Fibroblast of lung (primary cell): ENCODE measurements at places on chromosomes 6 and 20. TPM values are rescaled to one million over a fixed set of nuclear protein-coding genes. Genes with fewer than 3 reads are reported as not detected.

Gene MYCT1
- under 0.01 TPM in 1 of 2 replicates, not detected in the other for total RNA-seq

Gene DLK2
- under 0.01 and 0.17 TPM in 2 replicates for total RNA-seq

Gene MDFI
- total RNA-seq: 0.17 and 3.3 TPM in 2 replicates

- DNase-seq: no peak
These were observed 32.1 kb downstream of the C20orf173 start for GRCh38 chr20:35497320-35497719.

DNA sequence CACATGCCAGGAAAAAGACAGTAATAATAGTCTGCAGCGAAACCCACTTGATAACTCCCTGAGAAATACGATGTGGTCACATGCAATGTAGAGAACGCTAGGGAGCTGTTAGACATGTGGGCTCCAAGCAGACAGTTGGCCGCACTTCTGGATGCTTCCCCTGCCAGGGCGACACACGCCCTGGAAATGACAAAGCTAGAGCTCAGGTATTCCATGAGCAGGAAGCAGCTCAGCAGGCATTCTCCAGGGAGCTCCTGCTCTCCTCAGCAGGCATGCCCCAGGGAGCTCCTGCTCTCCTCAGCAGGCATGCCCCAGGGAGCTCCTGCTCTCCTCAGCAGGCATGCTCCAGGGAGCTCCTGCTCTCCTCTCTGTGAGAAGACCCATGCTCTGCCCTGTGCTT is 52.4 kb upstream of the NXT1 start:
- no peak for DNase-seq

DNA sequence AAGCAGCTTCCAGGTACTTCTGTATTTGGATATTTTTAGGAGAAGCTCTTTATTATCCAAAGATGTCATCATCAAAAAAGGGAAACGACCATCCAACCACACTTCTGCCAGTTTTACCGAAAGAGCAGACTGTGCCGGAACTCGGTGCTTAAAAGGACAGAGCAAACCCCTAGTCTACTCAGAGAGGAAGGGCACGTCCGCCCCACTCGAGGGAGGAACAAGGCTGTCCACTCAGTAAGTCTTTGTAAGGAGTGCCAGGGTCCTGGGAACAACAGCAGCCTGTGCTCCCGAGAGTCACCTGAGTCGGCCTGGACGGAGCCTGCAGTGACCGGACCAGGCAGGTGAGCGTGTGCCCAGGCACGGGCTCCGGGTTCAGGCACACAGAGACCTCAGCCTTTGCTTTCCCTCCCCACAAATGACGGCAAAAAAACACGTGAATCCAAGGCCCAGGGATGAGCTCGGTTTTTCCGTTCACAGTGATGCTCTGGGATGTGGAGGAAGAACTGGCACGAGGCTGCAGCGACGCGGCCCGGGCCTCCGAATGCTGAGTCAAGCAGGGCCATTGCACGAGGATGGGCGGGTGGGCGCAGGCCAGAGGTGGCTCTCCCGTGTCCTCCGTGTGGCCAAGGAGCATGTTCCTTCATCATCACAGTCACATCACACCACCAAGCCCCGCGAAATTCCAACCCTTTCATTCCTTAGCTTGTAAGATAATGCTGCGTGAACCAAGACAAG is 17.4 kb upstream of the SLCO4A1 start:
- no peak for DNase-seq

Gene MAP1LC3A
- 21.8 and 30.4 TPM in 2 replicates for total RNA-seq

Gene HLA-DMB
- total RNA-seq: 0.51 and 0.83 TPM in 2 replicates

Gene NHLRC1
- 3.1 and 3.5 TPM in 2 replicates for total RNA-seq

Gene GJA10
- total RNA-seq: not detected in 2 replicates

DNA sequence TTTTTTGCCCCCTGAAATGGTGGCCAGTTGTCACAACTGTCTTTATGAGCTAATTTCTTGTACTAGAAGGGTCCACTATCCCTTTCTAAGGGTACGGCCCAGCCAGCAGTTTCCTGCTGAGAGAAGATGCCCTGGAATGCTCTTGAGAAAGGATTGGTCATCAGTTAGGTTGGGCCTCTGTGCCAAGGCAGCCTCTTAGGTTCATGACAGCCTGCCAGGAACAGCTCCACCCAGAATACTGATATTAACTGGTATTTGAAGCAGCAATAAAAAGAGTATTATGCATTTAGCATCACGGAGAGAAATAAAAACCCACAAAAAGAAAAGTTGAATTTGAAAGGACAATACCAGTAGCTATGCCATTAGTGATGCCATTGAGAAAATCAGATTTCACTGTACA is 9.0 kb upstream of the HINT3 start:
- peak; percentile 74 for DNase-seq

DNA sequence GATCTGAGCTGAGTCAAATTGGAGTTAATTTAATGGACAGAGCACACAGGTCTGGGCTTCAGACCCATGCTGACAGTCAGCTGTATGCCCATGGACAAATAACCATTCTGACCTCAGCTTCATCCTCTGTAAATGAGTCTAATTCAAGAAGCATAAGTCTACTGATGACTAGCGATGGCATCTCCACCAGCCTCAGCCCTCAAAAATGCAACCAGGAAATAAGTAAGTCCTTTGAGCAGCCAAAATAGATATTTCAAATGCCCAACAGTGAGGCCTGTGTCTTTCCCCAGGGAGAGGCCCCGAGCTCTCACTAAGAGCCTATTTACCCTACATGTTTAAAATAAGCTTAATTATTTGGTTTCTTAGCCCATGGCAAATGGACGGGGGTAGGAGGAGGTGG is 114.2 kb upstream of the MTHFD1L start:
- DNase-seq: peak; percentile 84

Gene PNLDC1
- not detected in 2 replicates for total RNA-seq

DNA sequence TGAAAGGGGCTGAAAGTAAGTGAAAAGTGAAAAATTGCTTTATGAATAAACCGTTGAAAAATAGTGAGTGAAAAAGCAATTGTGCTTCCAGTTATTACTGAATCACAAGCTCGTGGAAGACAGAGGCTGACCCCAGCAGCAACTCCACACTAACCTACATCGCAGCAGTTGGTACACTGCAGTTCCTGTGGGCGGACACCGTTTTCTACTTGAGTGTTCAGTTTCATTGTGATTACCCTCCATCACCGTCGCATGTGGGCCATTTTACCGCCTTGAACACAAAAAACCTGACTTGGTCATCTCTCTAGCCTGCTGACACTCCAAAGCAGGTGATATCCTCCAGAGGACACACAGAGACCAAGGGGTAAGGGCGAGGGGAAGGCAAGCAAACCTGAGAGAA is 28.4 kb downstream of the PRDM1 start:
- no peak for DNase-seq

- peak; percentile 28 for DNase-seq
These were observed 45.6 kb downstream of the FOXO3 start for GRCh38 chr6:108606250-108606690.

DNA sequence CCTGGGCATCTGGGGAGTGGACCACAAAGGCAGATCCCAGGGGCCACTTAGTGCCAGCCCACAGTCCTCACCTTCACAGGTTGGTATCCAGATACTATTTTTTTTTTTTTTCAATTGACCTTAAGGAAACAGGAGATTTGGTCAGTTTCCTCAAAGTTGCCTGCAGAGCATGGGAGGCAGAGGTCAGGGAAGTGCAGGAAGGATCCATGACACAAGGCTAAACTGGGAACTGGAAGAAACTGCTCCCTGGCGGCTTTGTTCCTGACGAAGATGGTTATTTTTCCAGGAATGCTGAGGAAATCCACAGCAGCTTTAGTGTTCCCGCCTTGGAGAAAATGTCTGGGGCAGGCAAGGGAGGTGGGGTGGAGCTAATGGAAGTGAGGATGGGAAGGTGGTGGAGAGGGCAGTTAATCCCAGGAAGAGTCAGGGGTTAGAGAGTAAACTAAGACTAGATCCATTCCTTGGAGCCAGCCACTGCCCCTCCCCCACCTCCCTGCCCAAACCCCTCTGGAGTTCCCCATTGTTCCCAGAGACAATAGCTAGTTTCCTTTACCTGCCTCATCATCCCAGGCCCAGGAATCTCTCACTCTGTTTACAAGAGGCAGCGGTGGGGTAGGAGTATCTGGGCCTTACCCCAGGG is 14.3 kb upstream of the MYMX start:
- DNase-seq: no peak

Gene RUNX2
- 2.1 and 4.5 TPM in 2 replicates for total RNA-seq

Gene IPCEF1
- 0.26 and 0.33 TPM in 2 replicates for total RNA-seq

DNA sequence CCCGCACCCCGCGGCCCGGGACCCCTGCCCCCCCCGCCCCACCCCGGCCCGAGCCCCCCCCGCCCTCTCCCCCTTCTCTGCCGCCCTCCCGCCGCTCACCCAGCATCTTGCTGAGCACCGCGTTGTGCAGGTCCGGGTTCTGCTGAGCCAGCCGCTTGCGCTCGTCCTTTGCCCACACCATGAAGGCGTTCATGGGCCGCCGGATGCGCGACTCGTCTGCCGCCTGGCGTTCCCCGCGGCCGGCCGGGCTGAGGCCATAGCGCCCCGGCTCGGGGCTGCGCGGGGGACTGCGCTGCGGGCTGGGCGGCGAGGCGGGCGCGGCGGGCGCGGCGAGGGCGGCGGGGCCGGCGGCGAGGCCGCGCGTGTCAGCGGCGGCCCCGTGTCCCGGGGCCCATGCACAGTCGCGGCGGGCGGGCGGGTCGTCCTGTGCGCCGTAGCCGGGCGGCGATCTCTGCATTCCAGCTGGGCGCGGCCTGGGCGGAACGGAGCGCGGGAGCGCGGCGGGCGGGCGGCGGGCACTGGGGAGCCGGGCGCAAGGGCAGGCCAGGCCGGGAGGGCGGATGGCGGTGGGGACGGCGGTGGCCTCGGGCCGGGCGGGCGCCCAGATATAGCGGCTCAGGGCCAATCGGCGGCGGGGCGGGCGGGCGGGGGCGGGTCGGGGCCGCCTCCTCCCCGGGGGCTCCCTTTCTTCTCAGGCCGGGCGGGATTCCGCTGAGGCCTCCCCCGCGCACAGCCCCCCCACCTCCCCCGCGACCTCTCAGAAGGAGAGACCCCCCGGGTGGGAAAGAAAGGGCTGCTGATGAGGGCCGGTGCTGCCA is at the start of gene SOX18:
Gene SOX18 (minus strand): TSS at position 580 of the 818 bp plus-strand sequence. CDS start 123 bp downstream, at position 457.
- peak; percentile 36 for DNase-seq

DNA sequence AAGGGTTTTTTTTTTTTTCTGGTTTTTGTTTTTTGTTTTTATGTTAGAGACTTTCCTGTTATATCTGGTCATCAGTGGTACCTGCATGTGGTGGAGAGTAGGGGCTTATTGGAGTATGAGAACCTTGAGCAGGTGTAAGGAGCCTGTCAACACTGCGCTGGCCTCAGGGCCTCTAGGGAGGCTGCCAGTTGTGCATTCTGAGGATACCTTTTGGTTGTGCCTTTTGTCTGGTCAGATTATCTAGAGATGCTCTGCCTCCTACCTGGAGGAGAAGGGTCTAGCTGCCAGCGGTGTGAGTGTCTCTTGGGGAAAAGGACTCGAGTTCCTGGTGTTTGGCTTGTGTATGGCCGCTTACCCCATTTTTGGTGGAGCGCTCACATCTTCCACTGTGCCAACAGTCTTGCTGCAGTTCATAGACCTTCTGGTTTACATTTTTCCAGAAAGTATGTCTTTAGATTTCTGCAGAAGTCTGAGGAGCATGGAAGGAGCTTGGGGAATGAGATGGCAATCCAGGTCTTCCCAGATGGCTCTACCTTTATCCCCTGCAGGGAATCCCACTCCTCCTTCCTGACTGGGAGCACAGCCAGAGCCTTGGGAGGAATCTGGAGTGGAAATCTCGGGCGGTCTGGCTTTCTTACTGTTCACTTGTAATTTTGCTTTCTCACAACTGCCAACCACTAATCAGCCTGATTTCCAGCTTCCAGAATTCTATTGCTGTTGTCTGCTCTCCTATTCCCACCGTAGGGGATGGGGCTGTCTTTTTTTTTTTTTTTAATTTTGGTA is 49.9 kb downstream of the PTPN1 start:
- DNase-seq: peak; percentile 42

Gene MMUT
- 16.7 and 20.8 TPM in 2 replicates for total RNA-seq

DNA sequence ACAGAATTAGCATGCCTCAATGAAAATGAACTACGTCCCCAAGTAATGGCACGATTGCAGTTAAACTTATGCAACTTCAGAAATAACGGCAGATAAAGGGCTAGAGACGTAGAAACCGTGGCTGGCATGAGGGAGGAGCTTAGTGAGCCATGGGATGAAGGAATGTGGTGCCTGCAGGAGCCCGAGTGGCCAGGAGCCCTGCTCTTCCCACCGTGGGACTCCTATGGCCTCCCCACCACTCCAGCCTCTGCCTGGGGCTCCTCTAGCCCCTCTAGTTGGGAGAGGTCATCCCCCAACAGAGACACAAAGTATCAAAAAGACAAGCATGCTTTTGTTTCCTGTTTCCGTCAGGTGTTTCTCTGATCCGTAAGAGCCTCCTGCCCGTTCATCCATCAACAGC is 75.1 kb upstream of the BHLHE23 start:
- no peak for DNase-seq

GRCh38 chr6:114218437-114219340 is 124.1 kb downstream of the HS3ST5 start:
- peak; percentile 7 for DNase-seq

Gene ELOVL2
- total RNA-seq: under 0.01 and 1.0 TPM in 2 replicates

DNA sequence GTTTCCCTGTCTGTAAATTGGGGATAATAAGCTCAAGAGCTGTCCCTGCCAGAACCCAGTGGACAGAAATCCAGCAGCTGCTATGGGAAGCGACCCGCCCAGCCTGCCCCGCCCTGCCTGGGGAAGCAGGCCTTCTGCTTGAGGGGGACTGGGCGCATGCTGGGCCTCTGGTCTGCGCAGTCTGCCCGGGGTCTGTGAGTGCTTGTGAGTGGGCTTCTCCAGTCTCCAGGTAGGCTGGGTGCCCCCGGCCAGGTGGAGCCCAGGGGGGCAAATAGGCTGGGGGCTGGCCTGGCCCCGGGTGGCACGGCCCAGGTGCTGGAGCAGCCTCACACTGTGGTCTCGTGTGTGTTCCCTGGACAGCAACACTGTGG is 648 bp upstream of the RBBP8NL start:
- DNase-seq: no peak

DNA sequence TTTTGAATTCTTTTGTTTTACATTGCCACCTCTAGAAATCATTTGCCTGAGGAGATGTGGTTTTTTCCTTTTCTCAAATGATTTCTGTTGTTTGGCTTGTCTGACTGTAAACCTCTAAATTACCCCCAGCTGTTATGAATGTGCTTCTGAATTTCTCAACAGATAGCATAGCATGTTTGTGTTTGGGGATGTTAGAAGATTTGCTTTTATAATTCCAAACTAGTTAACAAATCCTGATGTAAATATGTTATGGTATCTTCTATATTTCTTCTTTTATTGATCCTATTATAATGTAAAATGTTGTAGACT is 31.6 kb upstream of the EZR start:
- DNase-seq: peak; percentile 23
